CD4-positive, alpha-beta T cell treated with Interleukin-4 for 4 hours (primary cell): ENCODE measurements at places on chromosomes 4 and X.

GRCh38 chr4:155042014-155042413 is 166.4 kb upstream of the NPY2R start:
- no peak for DNase-seq

DNA sequence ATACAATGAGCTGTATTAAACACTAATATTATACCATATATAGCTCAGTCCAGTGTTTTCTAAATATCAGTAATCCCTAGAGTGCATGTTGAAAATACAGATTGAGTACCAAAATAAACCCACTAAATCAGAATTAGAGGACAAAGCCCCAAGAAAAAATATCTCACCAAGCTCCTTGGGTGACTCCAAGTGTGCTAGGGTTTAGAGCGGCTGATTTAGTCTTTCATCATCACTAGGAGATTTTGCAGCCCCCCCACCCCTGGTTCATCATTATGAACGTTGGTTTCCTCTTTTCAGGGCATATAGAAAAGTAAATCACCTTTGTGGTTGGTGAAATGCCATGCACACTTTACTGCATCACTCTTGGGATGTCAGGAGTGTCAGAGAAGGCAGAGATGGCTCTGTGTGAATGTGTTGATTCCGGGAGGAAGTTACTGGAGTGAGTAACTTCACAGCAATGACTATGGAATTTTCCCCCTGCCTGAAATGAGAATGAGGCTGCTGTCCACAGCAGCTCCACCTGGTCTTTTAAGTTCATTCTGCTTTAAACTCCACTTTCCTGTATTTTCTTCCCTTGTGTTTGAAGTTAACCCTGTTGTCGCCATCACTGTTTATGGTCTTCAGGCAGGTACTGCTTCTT is 25.2 kb upstream of the ANAPC4 start:
- no peak for DNase-seq

- DNase-seq: no peak
Measured at GRCh38 chr4:26937567-26937966, 76.9 kb downstream of the STIM2 start.

- no peak for DNase-seq
Measured at GRCh38 chr4:34643476-34643875, 1600.8 kb downstream of the ARAP2 start.

DNA sequence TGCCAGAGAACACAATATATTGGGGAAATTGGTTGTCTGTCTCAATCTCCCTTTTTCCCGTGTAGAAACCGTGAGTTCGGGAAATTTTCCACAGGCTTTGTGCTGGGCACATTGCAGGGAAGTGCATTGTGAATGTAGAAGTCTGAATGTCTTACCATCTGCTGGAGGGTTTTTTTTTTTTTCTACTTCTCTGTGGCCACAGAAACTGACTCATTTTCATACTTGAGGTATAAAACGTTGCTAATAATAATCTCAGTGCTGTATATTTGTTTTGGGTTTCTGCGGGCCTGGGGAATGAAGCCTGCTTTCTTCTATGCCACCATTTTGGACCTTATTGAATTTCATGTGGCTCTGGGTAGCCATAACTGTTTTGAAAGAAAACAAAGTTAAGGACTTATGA is 1001.2 kb downstream of the STIM2 start:
- no peak for DNase-seq

DNA sequence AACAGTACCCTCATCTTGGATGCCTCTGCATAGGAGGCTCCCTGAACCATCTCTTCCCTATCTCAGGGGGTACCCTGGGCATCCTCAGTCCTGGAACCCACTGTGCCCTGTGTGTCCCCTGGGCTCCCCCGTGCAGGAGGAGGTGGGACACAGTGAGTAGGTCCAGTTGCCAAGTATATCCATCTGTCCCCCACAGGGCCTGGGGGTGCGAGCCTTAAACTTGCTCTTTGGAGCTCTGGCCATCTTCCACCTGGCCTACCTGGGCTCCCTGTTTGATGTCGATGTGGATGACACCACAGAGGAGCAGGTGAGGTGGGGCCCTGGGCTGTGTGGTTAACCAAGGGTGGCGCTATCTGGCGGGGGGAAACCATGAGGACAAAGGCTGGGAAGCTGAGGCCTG is 4.6 kb upstream of the EBP start:
- DNase-seq: no peak

GRCh38 chrX:153668423-153669173 is 5.0 kb downstream of the PNCK start:
- DNase-seq: no peak

- DNase-seq: no peak
Measured at GRCh38 chrX:119067023-119067739, 5.6 kb upstream of the CT47C1 start.

DNA sequence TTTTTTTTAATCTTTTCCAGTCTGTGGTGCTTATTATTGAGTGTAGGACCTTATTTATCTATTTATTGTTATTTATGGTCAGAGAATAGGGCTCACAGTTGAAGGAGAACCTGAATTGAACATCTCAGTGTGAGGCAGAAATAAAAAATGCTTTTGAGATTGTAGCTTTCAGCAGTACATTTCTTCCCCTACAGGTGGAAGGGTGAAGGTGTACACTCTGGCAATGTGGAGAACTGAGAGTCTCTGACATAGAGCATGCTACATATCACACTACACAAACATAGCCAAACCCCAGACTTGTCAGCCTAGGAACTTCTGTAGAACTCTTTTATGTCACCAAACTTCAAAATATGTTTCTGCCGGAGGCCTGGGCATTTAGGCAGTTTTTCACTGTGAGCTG is 140.2 kb downstream of the STIM2 start:
- peak; percentile 46 for DNase-seq

GRCh38 chr4:180436361-180436760 is 1806.8 kb upstream of the TENM3 start:
- DNase-seq: no peak

- DNase-seq: no peak
Measured at GRCh38 chrX:9110808-9111207, 76.9 kb upstream of the FAM9B start.

DNA sequence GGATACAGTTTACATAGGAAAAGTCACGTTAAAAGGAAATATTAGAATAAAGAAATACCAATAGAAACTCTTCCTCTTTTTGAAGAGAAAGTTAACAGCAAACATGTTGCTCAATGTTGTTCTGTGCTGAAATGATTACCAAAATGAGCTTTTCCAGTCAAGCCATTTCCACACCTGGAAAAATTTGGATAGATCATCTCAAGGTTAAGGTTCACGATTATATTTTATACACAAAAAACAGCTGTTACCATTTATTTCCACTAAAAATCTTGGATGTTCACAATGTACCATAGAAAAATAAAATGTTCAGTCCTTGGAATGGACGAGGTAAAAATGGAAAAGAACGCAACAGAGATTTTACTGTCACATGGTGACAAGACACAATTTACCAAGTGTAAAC is 218.7 kb downstream of the SCFD2 start:
- no peak for DNase-seq

- DNase-seq: no peak
Measured at GRCh38 chrX:53684415-53685192, 1.9 kb downstream of the HUWE1 start.

- DNase-seq: no peak
Measured at GRCh38 chr4:25953740-25954139, 39.7 kb downstream of the SMIM20 start.

DNA sequence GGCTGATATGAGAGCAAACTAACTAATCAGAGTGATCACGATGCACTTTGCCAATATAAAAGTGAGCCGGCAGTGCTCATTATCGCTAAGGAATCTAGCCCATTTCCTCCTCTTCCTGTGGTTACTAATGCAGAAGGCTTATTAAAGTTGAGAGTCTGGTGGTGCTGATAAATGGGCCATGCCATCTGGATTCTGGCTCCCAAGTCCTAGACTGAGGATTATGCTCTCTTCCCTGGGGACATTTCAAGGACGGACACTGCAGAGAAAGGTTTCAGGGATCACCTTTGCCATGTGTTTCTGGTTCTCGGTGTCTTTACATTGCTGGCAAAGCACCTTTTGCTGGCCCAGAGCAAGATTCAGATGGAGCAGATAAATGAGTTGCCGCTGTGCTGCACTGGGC is 85.3 kb downstream of the RTL5 start:
- peak; percentile 39 for DNase-seq

GRCh38 chrX:39163581-39164126 is 362.4 kb downstream of the MID1IP1 start:
- no peak for DNase-seq

DNA sequence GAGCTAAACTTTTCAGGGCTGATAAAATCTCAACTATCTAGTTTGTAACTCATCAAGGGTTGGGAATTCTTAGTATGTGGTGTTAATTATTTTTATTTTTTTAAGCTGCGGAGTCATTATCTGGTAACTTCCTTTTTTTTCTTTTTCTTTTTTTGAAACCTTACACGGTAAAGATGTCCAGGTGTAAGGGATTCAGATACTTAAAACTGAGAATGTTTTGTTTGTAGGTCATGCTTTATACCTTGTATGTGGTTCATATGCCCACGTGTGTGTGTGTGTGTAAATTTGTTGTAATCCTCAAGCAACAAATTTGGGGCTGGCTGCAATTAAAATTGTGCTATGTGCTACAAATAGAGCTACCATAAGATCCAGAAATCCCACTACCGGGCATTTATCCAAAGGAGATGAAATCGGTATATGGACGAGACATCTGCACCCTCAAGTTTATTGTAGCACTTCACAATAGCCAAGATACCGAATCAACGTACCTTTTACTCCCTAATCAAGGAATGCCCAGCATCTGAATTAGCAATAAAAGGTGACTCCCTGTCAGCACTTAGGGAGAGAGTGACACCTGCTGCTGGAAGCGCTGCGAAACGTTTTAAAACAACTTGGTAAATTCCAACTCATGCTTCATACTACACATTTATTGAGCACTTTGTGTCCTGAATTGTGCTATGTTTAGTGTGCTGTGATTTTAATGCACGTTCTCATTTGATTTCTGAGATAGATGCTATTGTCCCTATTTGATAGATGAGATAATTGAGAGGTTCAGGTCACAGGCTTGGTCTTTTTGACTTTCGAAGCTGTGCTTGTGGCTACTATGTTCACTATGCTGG is 16.1 kb downstream of the MSMO1 start:
- no peak for DNase-seq

GRCh38 chr4:143961075-143961474 is 55.7 kb upstream of the GYPE start:
- DNase-seq: no peak

DNA sequence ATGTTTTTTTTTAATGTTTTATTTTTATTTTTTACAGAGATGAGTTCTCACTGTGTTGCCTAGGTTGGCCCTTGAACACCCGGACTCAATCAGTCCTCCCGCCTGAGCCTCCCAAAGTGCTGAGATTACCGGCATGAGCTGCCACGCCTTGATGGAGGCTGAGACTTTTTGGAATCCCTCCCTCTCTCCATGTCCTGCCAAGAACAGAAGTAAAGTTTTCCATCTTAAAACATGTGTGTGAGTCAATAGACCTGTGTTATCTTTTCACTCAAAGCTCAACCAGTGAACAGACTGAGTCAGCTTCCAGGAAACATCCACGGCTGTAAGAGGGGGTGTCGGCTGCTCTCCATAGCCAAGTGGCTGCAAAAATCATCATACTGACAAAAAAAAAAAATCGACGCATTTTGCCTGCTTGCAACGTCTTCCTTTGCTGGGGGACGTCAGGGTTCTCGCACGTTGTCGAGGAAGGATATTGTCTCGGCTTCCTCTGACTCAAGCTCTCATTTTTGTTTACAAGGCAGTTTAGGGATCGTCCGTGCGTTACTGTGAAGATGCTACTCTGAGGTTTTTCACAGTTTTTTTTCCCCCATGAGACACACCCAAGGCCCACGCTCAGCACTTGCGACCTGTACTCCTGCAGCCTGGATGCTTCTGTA is 10.0 kb upstream of the ASMTL start:
- DNase-seq: peak; percentile 97

DNA sequence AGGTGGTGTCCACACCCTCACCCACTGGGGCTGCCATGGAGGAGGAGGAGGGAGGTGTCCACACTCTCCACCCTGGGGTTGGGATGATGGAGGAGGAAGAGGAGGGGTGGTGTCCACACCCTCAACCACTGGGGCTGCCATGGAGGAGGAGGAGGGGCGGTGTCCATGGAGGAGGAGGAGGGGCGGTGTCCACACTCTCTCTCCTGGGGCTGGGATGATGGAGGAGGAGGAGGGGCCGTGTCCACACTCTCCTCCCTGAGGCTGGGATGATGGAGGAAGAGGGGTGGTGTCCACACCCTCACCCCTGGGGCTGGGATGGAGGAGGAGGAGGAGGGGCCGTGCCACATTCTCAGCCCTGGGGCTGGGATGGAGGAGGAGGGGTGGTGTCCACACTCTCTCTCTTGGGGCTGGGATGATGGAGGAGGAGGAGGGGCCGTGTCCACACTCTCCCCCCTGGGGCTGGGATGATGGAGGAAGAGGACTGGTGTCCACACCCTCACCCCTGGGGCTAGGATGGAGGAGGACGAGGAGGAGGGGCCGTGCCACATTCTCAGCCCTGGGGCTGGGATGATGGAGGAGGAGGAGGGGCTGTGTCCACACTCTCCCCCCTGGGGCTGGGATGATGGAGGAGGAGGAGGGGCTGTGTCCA is 231.7 kb downstream of the CRLF2 start:
- no peak for DNase-seq

DNA sequence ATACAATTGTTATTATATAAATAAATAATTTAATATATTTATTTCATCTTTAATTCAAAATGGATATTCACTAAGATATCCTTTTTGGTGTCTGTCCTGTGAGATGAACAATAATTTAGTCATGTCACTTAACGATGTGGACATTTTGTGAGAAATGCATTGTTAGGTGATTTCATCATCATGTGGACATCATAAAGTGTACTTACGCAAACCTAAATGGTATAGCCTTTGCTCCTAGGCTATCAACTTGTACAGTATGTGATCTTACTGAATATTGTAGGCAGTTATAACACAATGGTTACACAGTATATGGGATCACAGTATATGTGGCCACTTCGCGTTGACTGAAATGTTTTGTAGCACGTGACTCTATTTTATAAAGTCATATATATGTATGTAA is 20.2 kb upstream of the CHRNA9 start:
- DNase-seq: no peak

- no peak for DNase-seq
Measured at GRCh38 chr4:108068442-108068841, 78.8 kb downstream of the HADH start.
